Stimulated activated CD4-positive, alpha-beta T cell treated with anti-CD3 and anti-CD28 coated beads, Interleukin-2, amount 100 ng/mL, for 24 hours (primary cell): ENCODE measurements at places on chromosomes 2 and 18.

GRCh38 chr2:33085646-33086045, 138.9 kb downstream of the LTBP1 start:
- DNase-seq = no peak

- DNase-seq = no peak
Measured at GRCh38 chr2:214261683-214262082, 149.2 kb upstream of the VWC2L start.

DNA sequence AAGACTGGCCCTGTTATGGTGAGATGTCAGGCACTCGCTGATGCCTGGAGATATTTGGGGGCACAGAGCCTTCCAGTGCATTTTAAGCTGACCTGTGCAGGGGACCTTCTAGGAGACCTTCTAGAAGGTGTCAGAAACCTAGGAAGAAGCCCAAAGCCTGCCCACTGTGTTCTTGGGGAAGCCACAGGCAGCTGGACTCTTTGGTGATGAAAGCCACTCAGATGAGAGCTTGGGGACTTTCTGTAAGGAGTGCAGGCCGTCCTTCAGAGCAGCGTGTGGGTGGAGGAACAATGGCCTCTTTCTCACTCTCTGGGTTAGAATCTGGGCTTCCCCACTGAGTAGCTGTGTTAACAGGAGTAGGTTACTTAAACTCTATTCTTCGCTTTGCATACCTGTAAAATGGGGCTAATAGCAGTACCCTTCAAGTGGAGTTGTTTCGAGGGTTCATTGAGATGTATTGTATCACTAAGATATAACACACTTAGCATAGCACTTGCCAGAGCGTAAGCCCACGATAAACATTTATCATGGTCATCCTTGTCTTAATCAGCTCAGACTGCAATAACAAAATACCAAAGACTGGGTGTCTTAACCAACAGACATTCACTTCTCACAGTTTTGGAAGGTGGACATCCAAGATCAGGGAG, 322.3 kb upstream of the EPAS1 start:
- DNase-seq = no peak

DNA sequence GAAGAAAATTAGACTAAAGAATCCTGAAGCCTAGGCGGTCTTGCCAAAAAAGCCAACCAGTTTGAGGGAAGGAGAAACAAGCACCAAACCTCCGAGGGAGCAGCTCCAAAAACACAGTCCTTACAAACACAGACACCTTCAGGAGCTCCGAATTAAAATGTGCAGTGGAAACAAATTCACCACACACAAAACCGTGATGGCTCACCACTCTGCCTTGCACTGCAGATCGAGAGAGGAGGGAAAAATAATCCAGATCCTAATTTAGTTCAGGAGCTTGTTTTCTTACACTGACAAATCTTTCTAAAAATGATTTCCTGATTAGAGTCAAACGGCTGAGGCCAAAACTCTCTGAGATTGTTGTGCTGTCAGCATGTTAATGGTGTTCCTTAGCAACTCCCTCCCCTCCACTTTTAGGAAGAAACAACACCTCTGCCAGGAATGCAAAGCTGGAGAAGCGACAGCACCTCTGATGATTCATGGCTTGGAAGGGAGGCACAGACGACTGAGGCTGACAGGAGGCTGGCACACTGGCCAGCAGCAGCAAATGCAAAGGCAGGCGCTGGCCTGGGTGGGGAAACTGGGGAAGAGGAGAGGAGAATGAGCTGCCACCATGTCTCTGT, 249.4 kb upstream of the KLHL29 start:
- DNase-seq = no peak

DNA sequence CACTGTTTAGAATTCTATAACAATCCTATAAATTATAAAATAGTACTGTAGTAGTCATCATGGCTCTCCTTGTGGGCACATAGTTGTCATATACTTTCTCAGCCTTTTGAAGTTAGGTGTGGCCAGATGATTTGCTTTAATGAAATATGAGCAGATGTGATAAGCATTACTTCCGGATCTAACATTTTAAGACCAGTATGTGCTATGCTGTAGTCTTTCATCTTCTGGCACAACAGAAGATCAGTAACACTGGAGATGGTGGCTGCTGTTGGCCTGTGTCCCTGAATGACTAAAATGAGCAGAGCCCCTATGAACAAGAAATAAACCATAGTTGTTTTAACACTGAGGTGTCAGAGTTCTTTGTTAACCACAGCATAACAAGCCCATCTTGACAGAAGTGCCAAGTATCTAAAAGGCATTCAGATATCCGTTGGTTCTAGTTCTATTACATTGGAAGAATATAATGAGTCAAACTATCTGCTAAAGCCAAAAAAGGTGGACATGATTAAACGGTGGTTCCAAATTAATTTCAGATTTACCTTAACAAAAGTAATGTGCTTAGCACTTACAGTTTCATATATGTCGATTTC, 6.3 kb downstream of the MEX3C start:
- no peak for DNase-seq

- DNase-seq = no peak
Measured at GRCh38 chr2:161956738-161957137, 117.3 kb downstream of the DPP4 start.

DNA sequence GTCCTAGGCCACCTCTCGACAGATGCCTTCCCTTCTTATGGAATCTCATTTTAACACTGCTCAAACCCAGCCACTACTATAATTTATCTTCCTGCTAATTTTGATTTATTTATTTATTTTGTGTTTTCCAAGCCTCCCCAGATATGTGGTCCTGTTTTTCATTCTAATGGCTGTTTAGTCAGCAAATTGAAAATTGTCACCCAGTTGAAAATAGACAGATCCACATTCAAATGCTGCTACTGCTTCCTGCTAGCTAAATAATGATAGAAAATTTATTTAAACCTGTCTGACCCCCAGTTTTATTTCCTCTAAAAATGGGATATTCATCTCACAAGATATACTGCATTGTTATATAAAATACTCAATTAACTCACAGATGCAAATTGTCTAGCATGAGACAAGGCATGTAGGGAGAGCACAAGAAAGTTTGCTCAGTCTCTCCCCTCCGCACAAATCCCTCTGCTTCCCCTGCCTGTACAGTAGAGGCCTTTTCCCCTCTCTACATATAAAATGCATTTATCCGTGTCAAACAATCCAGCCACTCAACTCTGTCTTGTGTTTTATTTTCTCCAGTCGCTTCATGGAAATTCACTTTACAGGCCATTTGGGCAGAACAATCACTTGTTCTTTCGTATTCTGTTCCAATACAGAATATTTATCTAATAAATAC, 389.9 kb downstream of the SOX11 start:
- no peak for DNase-seq

GRCh38 chr2:85753525-85754312, at the start of gene ATOH8:
TSS of gene ATOH8 (plus strand) at chr2:85753991. CDS start at chr2:85754190, 199 bp downstream.
- DNase-seq = peak; percentile 50

- no peak for DNase-seq
Measured at GRCh38 chr2:157839162-157839801, 36.8 kb downstream of the ACVR1 start.

DNA sequence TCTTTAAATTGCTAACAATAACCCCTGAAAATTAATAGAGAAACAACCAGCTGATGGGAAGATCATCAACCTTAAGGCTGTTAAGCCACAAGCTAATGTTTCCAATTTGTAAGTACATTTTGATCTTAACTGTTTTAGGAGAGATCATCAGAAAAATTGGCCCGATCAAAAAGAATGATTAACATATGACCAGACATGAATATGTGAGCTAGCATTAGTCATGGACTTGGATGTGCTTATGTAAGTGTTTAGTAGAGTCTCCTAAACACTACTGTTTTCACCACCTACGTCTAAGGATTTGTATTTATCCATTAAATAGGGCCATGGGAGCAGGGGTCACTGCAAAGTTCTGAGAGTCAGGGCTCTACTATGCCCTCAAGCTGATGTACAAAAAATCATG, 4.3 kb downstream of the LMAN1 start:
- DNase-seq = no peak

DNA sequence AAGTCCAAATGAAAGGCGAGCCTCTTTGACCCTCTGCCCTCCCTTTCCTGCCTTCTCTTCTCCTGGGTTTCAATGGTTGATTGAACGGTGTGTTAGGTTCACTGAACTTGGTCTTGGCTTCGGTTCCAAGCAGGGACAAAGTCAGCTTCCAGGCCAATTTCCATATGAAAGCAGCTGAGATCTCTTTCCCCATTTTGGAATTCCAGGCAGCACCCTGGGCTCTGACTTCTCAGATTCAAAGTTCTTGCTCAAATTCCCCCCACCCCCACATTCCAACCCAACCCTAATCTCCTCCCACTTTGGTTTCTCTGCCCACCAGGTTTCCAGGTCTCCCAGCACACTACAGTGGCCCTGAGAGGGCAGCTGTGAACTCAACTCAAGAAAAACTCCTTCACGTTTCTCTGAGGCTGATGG, 231.0 kb downstream of the INSIG2 start:
- DNase-seq = no peak

DNA sequence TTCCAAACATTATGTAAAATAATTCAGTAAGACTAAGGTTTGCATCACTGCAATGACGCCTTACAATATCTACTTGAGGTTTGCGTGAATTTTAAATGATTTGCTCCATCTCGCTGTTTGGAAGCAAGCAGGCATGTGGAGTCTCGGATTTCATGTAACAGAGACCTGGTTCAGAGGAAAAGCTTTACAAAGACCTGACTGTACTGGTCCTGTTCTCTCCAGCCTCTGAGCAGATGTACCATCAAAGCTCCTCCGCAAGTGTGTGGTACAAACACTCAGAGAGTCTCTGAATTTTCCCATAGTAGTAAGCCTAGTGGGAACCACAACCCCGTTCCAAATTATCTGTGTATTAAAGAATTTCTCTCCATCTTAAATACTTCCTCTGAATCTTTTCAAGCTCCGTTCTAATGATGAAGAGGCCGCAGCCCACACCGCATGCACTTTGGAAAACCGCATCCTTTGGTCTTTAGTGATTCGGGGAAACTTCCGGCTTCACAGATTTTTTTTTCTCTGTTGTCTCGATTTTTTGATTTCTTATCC, 728.1 kb upstream of the SOX11 start:
- DNase-seq = no peak

DNA sequence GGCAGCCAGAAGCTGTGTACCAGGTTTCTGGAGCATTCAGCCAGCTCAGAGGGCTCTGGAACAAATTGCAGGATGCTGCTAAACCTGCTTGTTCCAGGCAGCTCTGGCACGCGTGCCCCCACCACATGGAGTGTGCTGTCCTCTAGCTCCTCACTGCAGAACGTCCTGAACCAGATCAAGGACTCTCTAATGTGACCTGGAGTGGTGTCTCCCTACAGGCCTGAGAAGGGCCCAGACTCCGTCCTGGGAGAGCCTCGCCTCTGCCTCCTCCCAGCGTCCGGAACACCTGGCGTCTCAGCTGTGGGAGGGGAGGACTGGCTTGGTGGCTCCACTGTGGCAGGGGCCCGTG, 115.6 kb upstream of the GPC1 start:
- no peak for DNase-seq

DNA sequence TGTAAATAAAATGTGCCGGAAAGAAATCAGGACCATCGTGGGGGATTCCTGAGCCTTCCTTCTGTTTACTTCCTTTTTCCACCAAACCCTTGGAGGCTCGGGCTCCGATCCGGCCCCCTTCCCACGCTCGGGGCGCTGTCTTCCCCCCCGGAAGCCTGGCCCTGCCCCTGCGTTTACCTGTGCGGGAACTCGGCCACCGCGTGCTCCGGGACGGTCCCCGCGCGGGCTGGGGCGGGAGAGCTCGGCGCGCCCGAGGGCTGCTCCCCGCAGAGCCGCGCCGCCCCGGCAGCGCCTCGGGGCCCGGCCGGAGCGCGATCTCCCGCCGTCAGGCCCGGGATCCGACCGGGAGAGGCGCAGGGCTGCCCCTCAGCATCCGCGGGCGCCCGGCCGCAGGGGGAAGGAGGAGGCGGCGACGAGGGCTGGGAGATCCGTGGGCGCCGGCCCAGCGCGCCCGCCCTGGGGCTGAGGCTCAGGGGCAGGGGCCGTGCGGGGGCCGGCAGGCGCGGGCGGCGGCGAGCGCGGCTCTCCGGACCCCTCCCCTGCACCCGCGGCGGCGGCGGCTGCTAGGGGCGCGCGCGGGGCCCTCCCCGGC, 435 bp downstream of the ADCY3 start:
- DNase-seq = peak; percentile 38

DNA sequence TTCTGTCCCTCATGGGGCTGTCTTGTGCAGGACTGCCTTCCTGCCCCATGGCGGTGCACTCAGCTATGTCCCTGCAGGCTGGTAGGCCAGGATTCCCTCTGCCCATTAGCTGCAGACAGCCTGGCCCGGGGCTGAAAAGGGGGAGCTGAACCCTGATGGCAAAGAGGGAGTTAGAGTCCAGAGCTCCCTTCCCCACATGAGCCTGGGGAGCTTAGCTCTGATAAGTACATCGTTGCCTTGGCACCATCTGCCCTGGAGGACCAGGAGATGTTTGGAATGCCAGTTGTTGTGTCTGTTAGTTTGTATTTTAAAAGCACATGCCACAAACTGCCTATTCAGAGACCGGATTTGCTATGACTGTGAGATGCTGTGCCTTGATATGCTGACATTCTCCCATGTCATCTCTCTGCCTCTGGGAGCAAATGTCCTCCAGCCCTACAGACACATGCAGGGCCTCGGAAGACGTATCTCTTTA, 65.1 kb upstream of the AFF3 start:
- DNase-seq = no peak

GRCh38 chr2:206920951-206921350, 18.4 kb upstream of the CPO start:
- no peak for DNase-seq

DNA sequence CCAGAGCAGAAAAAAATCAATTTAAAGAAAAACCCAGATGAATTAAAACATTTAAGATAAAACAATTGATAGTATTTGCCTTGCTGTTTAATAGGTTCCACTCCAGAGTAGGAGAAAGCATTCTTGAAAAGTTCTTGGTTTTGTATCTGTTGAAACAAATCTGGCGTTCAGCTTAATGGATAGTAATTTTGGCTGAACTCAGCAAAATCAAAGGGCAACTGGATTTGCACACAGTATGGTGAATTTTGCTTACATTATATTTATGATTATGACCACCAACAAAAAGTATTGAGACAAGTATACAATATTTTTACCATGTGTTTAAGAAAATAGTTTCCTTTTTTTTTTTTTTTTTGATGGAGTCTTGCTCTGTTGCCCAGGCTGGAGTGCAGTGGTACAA, 34.0 kb downstream of the SLC4A10 start:
- DNase-seq = no peak

DNA sequence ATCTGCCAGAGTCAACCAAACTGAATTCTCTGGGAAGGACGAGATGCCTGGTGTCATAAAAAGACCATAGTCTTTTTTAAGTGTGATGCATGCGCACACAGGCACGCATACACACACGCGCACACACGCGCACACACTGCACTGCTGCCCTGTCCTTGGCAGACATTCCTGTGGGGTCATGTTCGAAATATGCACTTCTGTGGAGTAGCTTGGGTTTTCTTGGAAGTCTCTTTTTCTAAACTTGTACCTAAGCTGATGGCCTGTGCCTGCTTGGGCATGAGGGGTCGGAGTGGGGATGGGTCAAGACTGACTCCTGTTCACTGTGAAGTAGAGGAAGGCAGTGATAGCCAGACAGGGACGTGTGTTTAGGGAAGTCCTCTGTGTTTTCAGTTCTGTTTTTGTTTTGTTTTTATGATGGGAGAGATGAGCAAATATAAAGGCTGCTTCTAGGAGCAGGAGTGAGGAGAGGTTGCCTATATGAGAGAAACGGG, 4.0 kb upstream of the RMC1 start:
- DNase-seq = no peak
